SW480 (cell line): ENCODE measurements at places on chromosomes 5 and 9.

GRCh38 chr5:133769842-133770241, 157.5 kb upstream of the FSTL4 start:
- no peak for DNase-seq

- DNase-seq, result no peak
Observed at GRCh38 chr5:139577689-139578290, 16.7 kb downstream of the UBE2D2 start.

DNA sequence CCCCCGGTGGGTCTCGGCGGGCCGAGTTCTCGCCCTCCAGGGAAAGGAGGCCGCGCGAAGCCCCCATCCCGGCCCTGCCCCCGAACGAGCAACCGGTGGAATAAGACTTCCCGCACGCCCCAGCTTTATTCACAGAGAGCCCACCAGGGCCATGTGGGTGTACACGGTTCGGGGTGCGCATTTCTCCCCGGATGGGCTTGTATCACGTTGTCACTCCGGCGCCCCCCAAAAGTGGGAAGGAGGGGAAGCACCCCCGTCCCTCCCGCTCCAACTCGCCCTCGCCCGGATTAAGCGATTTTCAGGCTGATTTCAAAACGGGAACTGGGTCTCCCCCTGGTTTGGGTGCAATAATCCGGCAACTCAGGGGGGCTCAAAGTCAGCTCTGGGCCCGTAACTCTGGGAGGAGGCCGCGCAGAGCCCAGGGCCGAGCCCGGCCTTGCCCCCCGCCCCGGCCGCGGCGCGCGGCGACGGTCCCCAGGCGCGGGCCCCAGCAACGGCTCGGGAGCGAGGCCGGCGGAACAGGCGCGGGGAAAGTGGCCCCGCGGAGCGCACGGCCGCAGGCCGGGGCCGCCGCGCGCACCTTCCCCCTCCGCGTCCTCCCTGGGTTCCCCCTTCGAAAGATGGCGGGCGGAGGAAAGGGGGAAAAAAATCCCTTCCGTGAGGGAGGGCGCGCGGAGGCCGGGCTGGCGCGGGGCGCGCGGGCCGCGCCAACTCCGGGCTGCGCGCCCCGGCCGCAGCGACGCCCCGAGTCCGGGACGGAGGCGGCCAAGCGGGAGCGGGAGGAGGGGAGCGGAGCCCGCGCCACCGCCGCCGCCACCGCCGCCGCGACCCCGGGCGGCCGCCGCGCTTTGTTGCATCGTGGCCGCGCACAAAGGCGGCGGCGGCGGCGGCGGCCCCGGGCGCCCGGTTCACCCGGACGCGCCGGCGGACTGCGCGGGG, 644 bp downstream of the BRD3 start:
- DNase-seq, result peak; percentile 11

DNA sequence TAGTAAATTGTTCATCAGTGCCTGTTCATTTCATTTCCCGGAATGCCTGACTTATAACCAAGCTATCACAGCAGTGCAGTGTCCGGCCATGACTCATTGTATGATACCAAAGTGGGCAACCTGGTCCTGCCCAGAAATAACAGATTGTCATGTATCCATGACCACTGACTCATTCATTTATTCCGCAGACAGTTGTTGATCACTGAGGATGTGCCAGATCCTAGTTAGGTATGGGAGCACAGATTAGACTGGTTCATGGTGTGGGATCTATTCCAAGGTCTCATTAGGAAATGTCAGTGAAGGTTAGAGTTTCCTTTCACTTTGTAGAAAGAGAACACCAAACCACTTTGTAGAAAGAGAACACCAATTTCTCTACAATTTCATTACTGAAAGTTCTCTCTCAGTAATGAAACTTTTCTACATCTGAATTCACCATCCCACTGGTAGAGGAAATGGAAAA, 8.7 kb downstream of the NREP start:
- peak; percentile 26 for DNase-seq

DNA sequence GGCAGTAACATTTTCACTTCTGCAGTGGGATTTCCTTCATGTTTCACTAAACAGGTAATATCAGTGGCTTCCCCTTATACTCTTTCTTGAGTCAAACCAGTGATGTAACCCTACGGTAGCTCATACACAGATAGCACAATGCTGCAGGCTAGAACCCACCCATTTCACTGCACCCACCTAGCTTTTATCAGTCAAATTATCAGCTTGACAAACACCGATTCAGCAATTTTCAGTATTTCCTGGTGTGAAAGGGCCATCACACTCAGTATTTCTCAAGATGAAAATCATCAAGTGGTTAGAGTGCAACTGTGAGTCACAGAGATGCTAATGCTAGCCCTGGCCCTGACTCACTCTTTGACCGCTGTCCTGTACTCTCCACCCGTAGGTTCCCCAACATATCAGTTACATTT, 242.3 kb upstream of the PTGER4 start:
- DNase-seq, result peak; percentile 7

DNA sequence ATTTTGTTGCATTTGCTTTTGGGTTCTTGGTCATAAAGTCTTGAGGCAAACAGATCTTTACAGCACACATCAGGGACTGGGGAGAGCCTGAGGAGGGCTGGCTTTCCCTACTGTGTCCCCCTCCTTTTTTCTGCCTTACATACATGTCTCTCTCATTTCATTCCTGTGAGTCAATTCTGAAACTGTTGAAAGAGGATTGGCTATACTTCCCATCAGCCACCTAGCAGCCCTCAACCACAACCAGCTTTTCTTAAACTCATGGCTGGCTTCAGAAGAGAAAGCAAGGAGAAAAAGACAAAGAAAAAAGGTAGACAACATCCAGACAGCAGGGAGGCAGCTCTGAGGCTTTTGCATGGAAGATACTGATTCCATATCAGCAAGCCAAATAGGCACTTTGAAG, 374.8 kb upstream of the KIF2A start:
- no peak for DNase-seq

DNA sequence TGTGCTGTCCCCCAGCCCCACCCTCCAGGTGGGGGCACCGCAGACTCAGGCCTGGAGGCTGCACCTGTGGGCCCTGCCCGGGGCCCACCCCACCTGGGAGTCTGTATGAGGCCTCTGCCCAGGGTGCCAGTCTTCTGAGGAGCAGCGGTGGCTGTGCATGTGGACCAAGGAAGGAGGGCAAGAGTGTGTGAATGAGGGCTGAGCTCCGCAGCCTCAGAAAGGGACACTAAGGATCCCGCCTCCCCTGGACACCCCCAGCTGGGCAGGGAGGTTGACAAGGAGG, 19.1 kb downstream of the FGD3 start:
- DNase-seq, result no peak

GRCh38 chr5:41621420-41621819, 111.0 kb upstream of the PLCXD3 start:
- DNase-seq, result no peak

DNA sequence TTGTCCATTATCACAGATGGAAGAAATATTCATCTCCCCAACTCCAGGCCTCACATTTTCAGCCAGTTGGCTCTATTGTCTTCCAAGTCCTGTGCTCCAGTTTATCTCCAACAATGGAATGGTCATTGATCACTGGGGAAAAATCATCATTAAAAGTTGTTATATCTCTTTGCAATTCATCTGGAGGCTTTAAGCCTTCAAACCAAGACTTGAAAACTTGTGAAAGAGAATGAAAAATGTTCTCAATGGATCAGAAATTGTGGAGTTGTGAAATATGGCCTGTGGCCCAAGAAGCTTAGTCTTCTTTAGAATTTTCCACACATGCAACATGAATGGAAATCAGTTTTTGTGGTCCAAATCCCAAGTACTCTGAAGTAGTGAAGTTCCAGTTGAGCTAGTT, 569.6 kb downstream of the EBF1 start:
- no peak for DNase-seq

GRCh38 chr5:160507221-160507721, 85.6 kb downstream of the PTTG1 start:
- DNase-seq, result peak; percentile 25

GRCh38 chr9:122923947-122924346, 7.4 kb downstream of the ZBTB26 start:
- no peak for DNase-seq

- DNase-seq, result no peak
Observed at GRCh38 chr9:99885747-99886146, 20.7 kb upstream of the STX17 start.

DNA sequence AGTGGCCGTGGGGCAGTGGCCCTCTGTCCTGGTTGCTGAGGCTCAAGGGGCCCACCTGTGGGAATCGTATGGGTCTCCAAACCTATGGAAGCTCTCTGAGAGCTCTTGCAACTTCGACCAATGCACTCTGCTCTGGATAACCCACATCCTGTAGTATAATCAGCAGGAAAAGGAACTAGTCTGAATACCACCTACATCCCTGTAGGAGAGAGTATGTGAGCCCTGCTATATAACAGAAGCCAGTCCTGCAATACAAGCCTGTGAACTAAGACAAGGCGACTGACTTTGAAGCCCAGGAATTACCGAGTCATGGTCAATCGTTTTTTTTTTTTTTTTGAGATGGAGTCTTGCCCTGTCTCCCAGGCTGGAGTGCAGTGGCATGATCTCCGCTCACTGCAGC, 29.8 kb upstream of the BICD2 start:
- no peak for DNase-seq

DNA sequence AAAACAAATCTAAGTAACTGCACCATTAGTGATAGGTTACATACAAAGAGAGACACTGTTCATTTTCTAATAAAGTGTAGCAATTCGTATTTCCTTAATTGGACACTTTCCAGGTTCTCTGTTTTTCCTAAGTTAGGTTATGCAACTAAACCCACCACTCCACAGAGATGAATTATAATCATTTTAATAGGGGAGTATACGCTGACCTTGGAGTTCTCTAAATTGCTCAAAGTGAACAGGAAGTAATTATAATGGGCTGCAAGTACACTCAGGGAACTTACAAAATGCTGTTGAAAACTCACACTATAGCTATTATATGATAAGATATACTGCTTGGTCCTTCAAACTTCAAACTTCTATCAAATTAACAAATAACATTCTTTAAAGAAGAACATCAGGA, 18.2 kb upstream of the ADCY2 start:
- DNase-seq, result no peak
